ENCODE measurements at places on chromosomes 4 and X.

- no peak for DNase-seq
Observed at GRCh38 chr4:86019906-86020305, 339.9 kb downstream of the MAPK10 start.

- DNase-seq: no peak
Observed at GRCh38 chr4:89737888-89738287, 99.1 kb downstream of the SNCA start.

- no peak for DNase-seq
Observed at GRCh38 chr4:28369499-28369898, 1508.9 kb downstream of the STIM2 start.

DNA sequence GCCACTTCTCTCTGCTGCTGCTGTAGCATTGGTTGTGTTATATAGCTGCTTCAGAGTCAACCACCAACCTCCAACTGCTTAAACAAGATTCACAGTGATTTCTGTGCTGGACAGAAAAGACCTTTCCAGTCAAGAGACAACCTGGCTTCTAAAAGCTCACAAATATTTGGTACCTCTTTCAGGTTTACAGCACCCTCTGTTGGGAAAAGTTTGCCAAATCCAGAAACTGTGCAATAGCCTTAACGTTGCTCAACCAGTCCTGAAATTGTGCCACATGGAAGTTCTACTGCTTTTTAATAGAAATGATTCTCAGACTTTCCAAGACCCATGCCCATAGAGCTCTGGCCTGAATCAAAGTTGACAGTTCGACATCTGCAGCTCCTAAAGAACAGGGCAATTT lies 842.1 kb upstream of the HTR2C start:
- no peak for DNase-seq

DNA sequence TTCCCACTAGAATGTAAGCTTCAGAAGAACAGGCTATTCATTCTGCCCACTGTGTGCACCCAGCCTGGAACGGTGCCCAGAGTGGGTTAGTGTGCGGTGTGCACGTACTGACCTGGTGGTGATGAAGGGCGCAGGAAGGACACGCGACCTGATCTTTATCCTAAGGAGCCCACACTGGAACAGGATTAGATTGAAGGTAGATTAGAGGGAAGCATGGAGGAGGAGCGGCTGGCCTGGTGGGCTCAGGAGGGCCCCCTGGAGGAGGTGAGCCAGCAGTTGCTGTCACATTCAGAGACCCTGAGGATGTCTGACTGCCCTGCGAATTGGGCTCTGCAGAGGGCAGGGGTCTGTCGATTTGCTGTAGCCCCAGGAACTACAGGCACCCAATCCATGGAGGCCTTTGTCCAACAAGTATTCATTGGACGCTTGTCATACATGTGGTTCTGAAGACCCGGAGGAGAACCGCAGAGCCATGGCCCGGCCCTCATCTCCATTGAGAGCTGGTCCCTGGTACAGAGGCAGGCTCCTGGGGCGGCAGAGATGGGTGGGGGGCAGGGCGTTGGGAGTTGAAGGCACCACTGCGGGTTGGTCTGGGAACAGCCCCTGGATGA lies 73.2 kb downstream of the HTRA3 start:
- DNase-seq: no peak

GRCh38 chr4:149790172-149790907 lies 25.3 kb downstream of the IQCM start:
- DNase-seq: no peak

DNA sequence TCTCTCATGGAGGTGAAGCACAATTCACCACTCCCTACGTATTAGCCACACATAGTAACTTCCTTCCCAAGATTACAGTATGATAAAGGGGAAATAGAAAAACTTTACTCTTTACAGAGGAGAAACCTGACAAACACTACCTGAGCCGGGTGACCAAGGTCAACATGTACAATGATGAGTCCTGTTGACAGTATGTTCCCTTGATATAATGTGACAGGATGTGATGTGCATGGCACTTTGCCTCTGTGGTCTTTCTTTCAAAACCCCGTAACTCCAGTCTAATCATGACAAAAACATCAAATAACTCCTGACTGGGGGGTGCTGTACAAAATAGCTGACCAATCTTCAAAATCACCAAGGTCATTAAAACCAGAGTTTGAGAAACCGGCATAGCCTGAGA lies 60.6 kb downstream of the CD99L2 start:
- no peak for DNase-seq

- no peak for DNase-seq
Observed at GRCh38 chr4:3336382-3337356, 43.8 kb downstream of the RGS12 start.

DNA sequence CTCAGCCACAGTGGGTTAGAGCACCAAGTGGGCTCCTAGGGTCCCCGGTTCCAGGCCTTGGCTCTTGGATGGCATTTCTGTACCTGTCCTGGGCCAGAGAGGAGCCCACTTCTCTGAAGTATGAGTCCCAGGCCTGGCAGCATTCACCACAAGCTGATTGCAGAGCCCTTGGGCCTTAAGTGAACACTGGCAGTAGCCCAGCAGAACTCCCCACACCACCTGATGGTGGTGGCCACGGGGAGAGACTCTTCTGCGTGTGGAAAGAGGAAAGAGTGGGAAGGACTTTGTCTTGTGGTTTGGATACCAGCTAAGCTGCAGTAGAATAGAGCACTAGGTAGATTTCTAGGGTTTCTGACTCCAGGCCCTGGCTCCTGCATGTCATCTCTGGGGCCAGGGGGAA lies 104.8 kb downstream of the DLG3 start:
- no peak for DNase-seq

DNA sequence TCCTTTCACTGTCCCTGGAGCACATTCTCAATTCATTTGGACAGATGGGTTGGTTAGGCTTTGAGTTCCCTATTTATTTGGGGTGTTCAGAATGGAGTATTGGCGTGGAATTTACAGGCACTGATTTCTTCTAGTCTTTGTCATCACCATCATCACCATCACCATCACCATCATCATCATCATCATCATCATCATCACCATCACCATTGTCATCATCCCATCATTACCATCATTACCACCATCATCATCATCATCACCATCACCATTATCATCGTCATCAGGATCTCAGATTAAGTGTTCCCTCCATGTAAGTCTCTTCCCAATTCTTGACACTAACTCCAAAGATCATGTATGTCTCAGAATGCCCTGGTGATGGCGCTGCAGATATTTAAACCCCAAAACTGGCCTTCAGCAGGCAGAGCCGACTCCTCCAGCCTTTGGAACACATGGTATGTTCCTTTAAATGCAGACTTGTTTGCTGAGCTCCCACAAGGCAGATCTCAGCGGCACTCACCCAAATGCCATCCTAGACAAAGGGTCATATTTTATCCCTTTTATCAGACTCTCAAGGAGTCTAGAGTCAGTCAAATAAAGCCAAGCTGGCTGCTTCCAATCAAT lies 19.8 kb upstream of the FAM9A start:
- DNase-seq: no peak

GRCh38 chr4:70688795-70689231 lies 481 bp downstream of the UTP3 start:
- DNase-seq: no peak

- DNase-seq: no peak
Observed at GRCh38 chrX:22585831-22586230, 313.1 kb downstream of the CBLL2 start.

DNA sequence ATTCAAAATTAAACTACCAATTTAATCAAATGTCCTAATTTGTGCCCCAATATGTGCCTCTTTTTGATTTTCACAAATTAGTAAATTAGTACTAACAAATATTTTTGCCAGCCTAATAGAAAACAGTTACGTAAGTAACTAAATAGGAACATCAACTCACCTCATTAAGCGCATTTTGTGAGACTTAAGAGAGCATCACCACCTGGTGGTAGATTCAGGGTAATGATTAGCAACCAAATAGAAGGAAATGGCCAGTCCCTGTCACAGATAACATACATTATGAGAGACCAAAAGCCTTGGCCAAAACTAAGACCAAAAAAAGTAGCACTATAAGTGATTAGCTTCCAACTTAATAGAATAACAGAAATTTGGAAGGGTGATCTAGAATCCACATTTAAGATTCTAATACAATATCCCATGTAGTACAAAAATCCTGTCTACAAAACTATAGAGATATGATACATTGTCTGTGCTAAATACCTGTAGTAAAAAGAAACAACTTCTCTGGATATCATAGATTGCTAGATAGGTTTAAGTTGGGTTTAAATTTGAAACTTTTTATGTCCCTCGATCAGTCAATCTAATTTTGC lies 46.7 kb downstream of the C4orf46 start:
- DNase-seq: no peak

DNA sequence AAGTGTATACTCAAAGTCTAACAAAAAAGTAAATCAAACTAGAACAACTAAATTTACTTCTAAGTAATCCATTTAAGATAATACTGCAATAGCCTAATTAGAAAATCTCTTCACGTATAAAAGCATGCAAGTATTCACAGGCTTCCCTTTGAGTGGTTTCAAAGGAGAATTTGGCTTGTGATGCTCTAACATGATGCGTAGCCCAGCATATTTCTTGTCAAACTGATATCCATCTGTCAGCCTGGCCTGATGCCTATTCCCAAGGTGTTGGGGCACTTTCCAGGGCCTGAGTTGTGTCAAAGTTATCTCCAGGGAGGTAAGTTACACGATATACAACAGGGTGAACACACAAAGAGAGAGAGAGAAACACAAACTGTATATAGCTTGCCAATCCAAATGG lies 287.0 kb upstream of the MAGEB18 start:
- no peak for DNase-seq

DNA sequence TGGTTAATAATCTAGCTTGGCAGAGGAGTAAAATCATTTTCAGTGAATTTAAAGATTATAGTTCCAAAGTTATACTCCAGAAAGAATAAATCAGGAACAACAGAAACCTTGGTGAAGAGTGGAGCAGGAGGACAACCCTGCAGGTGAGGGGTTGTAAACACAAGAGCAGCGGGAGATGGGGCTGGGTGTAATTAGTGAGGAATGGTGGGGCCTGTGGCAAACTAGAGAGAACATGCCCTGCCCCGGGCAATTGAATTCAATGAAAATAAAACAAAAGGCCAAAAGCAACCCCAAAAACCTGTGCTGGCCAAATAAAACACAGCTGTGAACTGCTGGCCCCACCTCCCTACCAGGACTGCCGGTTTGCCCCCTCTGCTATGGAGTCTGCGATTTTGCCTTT lies 325.2 kb downstream of the NR3C2 start:
- DNase-seq: no peak

DNA sequence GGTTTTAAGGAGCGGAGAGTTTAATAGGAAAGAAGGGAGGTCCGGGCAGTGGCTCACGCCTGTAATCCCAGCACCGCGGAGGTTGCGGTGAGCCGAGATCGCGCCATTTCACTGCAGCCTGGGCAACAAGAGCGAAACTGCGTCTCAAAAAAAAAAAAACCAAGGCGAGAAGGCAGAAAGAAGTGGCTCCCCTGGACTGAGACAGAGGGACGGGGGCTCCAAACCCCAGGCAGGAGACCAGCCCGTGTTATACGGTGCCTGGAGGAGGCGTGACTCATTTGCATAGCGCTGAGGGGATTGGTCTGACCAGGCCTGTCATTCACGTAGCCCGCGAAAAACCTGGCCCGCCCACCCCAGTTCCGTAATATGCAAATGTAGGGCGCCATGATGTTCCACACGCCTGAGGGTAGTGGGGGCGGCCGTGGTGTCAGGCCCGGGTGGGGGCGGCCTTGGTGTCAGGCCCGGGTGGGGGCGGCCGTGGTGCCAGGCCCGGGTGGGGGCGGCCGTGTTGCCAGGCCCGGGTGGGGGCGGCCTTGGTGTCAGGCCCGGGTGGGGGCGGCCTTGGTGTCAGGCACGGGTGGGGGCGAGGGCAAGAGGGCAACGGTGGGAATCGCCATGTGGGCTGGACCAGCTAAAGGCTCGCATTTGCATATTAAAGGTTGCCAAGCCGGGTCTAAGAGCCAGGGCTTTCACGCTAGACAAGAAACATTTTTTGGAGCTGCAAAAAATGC lies 2.1 kb downstream of the PLCXD1 start:
- DNase-seq: no peak

- no peak for DNase-seq
Observed at GRCh38 chr4:93659629-93660028, 168.9 kb upstream of the ATOH1 start.

DNA sequence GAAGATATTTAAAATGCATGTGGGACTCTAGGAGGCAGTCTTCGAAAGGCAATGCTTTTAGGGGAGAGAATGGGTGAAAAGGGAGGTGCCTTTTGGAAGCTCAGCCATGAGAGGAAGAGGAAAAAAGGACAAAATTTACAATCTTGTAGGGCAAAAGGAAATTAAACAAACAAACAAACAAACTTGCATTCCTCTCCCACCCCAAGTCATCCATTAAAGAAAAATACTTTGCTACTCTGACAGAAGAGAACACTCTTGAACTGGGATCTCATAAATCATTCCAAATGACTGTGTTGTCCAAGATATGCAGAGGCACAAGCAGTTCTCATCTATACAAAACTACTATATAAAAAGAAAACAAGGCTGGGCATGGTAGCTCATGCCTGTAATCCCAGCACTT lies 46.7 kb downstream of the HELQ start:
- DNase-seq: no peak

DNA sequence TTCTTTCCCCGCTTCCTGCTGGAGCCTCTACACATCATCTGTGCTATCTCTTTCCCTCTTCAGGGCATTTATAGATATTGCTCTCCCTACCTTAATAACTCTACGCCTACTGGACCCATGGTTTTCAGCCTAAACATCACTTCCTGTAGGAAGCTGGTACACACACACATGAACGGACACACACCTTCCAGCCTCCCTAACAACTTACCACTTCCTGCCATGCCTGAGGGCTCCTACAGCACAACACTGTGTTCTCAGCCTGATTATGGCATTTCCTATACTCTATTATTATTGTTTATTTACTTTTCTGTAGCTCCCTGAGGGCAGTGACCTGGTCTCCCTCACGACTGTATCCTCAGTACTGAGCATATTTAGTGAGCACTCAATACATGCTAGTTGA lies 163.6 kb upstream of the MAP3K15 start:
- DNase-seq: no peak

DNA sequence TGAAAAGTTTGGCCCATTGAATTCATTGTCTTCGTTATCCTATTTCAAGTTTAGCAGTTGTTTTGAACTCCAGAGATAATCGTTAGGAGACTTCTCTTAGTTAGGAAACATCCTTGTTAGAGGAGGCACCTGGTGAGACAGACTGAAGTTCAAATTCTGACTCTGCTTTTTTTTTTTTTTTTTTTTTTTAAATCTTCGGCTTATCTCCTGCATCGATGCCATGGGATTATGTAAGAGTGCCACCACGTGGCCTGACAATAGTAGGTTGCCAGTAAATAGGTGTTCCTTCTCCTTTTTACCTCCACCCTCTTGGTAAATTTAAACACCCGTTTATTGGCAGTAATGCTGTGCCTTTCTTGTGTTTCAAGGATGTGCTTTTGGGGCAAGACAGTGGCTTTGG lies 149.3 kb downstream of the SOWAHB start:
- DNase-seq: no peak

GRCh38 chrX:39969819-39970504 lies 127.8 kb downstream of the BCOR start:
- DNase-seq: no peak

Measured in GF-D8 (cell line).